ENCODE measurements at places on chromosomes 1 and 21.

DNA sequence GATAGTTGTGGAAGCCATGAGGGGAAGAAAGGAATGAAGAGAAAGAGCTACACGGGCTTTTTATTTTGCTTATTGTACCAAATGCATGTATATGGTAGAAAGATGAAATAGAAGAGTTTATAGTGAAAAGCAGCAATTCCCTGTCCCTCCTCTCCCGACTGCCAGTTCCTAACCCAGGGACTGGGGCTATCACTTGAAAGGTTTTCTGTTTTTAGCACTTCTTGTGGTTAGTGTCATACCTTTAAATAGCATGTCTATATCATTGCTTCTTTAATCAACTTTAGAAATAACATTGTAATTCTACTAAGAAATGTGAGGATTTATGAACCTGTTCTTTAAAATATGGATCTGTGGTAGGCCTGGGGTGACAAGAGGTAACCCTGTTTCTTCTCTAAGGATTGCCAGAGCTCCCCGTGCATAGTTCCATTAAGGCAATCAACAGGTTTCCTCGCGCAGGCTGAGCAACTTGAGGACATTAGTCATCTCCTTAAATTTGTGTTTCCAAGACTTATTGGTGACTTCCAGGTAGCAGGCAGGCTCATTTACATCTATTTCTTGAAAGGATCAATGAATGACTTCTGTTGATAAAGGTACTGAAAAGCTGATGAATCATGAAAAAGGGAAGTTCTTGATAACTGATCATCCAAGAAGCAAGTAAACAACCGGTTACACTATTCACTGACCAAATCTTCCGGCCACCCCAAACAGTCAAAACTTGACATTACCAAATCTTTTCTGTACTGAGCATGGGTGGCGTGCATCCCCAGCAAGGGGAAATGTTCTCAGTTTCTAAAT is 37.8 kb upstream of the S1PR1 start:
- no peak for DNase-seq

- peak; percentile 44 for DNase-seq
These were observed 12.0 kb upstream of the ADORA3 start for GRCh38 chr1:111515291-111516004.

DNA sequence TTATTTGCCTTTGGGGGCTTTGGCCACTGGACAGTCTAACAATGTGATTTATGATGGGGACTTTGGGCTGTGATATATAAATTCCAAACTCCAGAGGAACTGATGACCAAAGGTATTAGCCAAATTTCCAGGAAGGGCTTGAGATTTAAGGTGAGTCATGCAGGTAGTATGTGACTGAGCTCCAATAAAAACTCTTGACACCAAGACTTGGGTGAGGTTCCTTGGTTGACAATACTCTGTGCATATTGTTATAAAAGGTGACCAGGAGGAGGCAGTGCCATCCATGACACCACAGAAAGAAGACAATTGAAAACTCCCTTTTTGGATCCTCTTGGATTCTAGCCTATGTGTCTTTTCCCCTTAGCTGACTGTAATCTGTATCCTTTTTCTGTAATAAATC is 392.7 kb upstream of the LRRC7 start:
- no peak for DNase-seq

DNA sequence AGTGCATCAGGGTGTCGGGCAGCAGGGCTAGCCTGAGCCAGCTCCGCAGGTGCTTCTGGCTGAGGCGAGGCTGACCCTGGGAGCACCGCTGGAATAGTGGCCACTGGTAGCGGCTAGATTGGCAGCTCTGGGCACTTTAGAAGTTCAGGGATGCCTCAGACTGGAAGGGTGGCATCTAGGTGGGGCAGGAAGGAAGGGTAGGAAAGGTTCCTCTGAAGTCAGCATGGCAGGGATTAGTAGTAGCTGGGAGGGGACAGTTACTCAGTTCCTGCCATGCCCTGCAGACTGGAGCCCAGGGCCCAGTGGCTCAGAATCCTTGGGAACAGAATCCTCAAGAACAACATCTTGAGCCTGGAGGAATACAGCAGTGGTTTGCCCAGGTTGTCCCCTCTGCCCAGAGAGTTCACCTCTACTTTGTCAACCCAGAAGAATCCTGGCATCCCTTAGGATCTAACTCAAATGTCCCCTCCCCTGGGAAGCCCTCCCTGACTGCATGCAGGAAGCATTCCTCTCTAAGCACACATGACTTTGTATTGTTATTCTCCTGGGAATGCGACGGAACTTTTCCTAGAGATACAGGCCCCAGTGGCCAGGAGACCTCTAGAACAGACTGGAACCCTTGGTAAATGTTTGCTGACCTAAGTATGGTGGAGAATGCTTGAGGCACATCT is 39.5 kb upstream of the BCAR3 start:
- DNase-seq: no peak

- no peak for DNase-seq
These were observed 340.8 kb downstream of the NPHP4 start for GRCh38 chr1:5651473-5651872.

DNA sequence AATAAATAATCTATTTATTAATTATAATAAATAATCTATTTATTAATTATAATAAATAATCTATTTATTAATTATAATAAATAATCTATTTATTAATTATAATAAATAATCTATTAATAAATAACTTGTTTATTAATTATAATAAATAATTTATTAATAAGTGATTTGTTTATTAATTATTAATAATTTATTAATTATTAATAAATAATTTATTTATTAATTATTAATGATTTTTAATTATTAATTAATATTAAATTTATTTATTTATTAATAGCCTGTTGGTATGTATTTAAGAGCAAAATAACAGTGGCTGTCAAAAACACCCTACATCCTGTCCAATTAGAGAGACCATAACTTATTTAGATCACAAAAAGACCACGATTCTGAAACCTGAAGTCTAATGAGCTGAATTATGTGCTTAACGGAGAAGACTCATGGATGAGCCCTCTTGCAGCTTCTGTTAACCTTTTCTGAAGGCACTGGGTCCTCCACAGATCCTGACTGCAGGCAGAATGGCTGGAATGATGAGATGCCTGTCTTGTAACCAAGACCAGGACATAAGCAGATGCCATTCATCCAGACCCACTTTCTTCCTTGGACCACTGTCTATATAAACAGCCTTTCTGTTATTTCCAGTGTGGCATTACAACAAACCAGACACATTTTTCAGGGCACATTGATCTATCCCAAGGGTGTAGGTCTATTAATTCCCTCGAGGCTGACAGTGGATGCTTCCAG is 134.2 kb downstream of the SETD4 start:
- no peak for DNase-seq

GRCh38 chr1:183210681-183211080 is 24.6 kb downstream of the LAMC2 start:
- DNase-seq: no peak

All from omental fat pad (tissue), 4 donors.